ENCODE measurements at places on chromosomes 5 and 9.

- no peak for DNase-seq
Measured at GRCh38 chr5:116411101-116411571, 163.5 kb downstream of the SEMA6A start.

DNA sequence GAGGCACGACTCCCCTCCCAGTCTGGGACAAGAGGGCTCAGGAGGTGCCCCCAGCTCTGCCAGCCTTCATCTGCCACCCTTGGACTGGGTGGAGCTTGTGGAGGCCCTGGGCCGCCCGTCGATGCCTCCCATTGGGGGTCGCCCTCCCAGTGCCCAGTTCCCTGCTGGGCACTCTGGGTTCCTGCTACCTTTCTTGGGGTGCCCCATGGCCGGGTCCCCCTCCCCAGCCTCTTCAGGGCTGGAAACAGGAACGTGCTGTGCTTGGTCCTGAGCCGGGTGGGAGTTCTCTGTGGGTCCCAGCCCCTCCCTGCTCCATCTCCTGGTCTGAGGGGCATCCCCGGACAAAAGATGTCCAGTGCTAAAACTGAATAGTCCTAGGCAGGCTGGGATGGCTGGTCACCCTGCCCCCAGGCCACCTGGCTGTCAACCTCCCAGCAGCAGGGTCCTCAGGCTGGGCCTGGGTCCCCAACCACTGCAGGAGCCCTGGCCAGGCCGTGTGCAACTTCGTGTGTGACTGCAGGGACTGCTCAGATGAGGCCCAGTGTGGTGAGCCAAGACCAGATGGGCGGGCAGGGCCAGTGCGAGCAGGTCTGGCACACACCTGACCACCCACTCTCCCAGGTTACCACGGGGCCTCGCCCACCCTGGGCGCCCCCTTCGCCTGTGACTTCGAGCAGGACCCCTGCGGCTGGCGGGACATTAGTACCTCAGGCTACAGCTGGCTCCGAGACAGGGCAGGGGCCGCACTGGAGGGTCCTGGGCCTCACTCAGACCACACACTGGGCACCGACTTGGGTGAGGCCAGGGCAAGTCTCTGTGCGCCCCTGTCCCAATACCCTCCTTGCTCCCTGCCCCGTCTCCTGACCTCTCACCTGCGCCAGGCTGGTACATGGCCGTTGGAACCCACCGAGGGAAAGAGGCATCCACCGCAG lies 784 bp downstream of the MAMDC4 start:
- no peak for DNase-seq

GRCh38 chr9:38160613-38161215 lies 91.7 kb upstream of the SHB start:
- DNase-seq: peak; percentile 63

DNA sequence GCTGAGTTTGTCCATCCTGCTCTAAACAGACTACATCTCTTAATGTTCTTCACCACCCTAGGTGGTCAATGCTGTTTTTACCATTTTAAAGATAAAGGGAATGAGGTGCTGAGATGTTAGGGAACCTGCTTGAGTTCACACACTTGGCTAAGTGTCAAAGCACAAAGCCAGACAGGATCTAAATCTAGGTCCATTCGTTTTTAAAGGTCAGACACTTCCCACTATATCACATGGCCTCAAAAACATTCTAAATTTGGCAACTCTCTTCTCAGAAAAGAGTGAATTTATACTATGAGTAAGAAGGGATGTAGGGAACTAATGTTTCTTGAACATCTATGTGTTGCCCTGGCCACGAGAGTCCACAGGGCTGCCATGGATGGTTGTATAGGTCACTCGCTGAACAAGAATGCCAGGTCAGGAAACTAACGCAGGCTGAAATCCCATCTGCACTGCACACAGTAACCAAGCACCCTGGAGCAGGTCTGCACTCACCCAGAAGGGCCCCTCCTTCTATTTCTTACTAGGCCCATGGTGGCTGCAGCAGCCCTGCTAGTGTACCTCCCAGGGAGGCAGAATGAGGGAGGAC lies 213.0 kb downstream of the SPOCK1 start:
- no peak for DNase-seq

GRCh38 chr9:116349684-116350083 lies 196.1 kb downstream of the PAPPA start:
- no peak for DNase-seq

DNA sequence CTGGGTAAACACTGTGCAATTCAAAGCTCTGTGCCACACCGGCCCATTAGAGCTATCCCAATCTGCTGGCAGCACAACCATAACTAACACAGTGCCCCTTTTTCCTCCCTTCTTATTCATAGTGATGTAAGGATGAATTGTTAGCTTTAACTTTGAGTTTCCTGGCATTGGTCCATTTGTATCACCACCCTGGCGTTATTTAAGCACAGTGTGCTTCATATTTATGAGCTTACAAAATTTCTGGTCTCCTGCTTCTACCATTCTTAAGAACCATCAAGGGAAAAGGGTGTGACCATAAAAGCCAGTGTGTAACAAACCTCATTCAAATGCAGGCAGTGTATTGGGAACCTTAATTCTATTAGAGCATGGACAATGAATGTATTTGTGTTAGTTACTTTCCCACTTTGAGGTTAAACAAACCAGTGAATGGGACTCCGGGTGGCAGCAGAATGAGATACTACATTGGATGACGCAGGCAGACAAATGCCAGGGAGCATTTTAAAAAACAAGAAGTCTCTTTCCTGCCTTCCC lies 222.6 kb downstream of the TMEM161B start:
- no peak for DNase-seq

DNA sequence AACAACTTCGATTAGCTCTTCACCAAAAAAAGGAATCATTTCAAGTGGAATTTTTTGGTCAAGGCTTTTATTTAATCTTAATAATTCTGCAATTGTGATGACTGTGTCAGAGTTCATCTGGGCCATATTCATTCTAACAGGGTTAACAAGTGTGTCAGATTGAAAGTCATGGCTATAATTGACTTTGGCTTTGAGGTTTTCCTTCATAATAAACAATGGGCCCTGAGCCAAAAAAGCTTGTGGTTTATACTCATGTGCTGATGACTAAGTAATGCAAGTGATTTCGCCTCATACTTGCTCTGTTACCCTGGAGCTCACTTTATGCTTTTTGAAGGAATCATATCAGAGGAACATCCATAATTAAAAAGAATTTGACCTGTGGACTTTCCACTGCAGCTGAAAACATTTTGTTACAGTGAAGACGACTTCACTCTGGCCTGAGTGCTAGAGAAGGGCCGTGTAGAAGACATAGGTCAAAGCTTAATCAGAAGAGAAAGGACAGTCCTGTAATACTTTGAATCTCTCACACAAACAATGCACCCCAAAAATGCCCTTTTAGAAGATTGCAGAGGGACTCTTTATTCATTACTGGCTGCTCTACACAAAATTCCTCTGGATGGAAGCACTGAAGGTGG lies 101.7 kb downstream of the GDNF start:
- peak; percentile 90 for DNase-seq

DNA sequence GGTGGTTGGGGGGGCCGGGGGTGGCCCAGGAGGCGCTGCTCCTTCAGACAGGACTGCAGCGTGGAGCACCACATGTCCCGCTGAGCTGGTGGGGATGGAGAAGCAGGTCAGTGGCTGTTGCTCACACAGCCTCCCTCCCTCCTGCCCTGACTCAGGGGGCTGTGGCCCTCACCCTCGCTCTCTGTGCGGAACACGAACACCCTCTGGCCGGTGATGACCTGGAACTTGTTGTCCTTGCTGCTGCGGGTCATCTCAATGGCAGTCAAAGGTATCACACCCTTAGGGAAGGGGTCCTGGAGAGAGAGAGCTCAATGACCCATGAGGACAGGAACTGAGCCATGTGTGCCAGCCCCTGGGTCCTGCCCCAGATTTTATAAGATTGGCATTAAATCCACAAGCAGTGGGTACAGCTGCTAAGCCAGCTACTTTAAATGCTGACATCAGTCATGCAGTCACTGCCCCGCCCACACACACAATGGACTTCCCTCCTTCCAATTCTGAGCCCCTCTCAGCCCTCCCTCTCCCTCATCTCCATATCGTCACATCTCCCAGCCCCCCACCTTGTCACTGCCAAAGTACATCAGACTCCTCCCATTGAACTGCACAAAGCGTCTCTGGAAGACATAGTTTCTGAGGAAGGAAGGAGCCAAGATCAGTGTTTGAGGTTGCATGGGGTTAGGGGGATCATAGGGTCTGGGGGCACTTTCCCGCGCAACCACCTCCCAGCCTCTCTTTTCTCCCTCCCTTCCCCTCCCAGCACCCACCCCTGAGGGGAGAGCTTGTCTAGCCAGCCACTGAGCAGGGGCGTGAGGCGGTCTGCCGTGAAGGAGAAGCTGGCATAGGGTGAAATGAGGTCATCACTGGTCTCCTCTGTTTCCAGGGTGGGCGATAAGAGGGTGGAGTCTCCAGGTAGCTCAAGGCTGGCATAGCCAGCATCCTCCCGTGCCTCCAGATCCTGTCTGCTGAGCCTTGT lies 8.9 kb downstream of the ARAP3 start:
- no peak for DNase-seq

DNA sequence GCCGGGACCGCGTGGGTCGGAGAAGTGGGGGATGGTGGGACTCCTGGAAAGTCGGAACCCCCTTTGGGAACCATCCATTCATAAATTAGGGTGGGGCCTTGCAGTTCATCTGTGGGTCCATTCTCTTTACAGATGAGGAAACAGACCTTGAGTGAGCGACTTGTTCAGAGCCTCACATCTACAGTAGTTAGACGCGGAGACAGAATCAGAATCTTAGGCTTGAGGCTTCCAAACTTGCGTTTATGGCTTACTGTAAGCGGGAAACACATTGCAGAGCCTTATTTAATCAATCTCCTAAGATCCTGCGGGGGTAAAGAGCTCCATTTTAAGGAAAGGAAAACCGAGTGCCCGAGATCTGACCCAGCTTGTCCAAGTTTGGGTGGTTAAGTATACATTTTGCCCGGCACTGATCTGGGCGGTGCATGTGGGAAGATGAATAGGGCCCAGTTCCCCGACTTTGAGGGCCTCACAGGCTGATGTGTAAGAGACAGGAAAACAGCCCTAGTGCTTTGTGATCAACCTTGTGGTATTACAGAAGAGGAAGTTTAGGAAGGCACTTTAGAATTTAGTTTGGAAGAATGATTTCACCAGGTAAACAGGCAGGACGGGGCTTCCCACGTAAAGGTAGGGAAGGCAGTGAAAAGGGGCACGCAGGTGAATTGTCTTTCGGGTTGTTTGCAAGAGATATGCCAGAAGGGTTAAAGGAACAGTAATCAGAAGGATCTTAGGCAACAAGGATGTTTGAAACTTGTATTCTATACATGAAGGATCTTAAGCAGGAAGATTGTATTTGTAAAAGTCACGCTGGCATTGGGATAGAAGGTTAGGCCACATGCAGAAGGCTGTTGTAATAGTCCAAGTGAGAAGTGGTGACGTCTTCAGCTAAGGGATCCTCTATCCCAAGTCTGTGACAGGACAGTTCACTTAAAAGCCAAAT lies 744 bp downstream of the TARS1 start:
- DNase-seq: peak; percentile 83

DNA sequence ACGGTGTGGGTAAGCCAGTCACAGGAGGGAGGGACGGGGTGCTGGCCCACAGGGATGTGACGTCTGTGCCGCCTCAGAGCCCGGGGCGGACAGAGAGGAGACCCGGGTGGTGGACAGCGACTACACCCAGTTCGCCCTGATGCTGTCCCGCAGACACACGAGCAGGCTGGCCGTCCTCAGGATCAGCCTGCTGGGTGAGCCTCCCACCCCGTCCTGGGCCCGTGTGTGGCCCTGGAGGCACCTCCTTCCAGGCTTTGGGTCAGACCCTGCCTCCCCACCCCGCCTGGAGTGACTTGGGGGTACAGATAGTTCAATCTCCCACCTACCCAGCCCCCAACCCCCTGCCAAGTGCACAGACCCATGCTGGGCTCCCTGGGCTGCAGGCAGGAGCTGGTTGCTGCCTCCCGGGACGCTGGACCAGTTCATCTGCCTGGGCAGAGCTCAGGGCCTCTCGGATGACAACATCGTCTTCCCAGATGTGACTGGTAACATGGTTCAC lies 1.7 kb downstream of the LCN12 start:
- DNase-seq: no peak

DNA sequence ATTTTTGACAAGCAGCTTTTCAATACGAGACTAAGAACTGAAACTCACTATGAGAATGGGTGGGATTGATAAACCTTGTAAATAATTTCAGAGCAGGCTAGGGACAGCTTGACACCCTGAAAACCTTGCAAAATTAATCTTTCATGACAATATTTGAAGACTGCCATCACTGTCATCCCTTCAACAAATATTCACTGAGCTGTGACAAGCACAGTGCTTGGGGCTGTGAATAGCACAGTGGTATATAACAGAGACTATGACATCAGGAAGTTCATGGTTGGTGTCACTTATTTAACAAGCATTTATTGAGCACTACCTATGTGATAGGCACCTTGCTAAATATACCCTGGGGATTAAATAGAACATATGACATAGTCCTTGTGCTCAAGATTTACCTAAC lies 741.0 kb upstream of the RIOK2 start:
- no peak for DNase-seq

- peak; percentile 90 for DNase-seq
Measured at GRCh38 chr9:123364241-123364824, 8.3 kb downstream of the CRB2 start.

DNA sequence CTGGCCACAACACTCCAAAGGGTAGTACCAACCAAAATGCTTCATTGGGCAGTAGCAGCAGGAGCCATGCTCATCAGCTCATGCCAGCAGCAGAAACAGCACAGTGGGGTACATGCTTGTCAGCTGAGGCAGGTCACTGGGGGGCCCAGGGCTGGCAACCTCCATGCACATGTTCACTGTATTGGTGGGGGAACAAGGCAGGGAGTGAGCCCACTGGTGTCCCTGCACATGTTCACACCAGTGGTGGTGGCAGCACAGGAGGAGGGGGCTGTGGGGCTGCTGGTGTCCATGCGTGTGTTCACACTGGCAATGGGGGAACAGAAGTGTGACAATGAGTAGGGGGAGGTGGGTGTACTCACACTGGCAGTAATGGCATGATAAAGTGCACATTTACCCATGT lies 254.3 kb upstream of the KIF2A start:
- no peak for DNase-seq

GRCh38 chr5:9339206-9339818 lies 206.6 kb downstream of the SEMA5A start:
- DNase-seq: peak; percentile 9

DNA sequence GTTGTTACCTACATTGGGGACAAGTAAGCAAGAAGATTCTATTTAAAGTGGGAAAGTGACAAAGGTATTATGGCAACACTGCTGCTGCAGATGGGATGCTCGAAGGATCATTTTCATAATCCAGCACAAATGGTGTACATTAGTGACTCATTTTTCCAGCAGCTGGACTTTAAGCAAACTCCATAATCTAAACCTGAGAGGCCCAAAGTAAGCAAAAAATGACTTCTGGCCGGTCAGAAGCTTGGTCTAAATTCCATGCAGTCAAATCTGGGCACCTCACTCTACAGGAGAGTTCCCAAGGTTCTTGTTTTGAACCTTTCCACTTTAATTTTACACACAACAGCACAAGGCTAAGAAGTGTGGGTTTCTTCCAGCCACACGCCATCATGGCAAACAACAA lies 43.6 kb upstream of the TRAF1 start:
- DNase-seq: no peak

DNA sequence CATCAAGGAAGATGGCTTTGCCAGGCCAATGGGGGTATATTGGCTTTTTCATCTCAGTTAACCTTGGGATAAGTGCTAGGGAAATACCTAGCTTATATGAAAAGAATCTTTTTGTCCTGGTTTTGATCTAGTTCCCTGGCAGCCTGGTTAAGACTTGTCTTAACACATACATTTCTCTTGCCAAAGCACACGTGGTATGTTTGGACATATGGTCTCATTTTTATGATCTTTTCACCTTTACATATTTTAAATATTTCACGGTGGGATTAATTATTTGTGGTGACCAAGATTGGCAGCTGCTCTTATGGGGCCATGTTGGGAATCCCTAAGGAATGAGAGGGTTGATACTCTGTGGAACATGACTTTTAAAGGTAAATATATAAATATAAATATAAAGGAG lies 312.5 kb downstream of the NPR3 start:
- no peak for DNase-seq
